ENCODE measurements at places on chromosomes 7 and 10.

- ATAC-seq, result no peak
Measured at GRCh38 chr7:115252461-115252860, 330.6 kb downstream of the MDFIC start.

GRCh38 chr10:13016426-13016825 is 14.9 kb upstream of the CCDC3 start:
- no peak for ATAC-seq

- ATAC-seq, result no peak
Measured at GRCh38 chr10:73086816-73087215, 9.8 kb downstream of the P4HA1 start.

DNA sequence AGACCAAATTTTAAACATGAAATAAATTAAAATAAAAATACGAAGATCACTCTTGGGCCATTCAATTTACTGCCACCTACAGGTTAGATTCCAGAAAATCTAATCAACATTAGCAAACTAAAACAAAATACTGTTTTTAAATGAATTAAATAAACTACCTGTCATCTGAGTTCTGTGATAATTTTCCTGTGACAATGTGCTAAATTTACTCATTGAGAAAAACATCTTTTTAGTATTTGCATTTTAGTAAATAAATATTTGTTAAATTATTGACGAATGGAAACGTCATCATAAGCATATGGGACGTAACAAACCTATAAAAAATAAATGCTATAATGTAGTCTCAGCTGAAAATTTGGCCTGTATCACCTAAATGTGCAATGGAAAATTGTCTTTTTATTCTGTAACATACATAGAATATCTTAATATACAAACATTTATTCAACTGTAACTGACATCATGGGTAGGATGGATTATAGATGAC is 72.1 kb downstream of the ITGB8 start:
- ATAC-seq, result no peak

- peak; percentile 66 for ATAC-seq
Measured at GRCh38 chr7:5177060-5177459, 13.0 kb upstream of the WIPI2 start.

- no peak for ATAC-seq
Measured at GRCh38 chr10:99370993-99371392, 41.8 kb downstream of the CNNM1 start.

DNA sequence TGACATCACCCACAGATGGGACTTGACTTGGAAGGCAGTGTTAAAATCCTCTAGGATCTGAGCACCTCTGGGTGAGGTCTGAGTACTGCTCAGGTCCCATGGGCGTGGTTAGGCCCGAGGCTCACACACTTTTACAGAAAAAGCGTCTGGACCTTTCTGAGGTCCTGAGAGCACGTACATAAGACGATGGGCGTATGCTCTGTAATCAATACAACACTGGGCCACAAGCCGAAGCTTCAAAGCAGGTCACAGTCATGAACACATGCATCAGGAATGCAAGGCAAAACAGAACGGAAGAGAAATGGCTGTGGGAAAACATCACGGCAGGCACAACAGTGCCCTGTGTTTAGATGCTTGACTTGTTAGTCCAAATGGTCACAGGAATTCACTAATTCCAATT is 112.2 kb downstream of the LARP4B start:
- no peak for ATAC-seq

DNA sequence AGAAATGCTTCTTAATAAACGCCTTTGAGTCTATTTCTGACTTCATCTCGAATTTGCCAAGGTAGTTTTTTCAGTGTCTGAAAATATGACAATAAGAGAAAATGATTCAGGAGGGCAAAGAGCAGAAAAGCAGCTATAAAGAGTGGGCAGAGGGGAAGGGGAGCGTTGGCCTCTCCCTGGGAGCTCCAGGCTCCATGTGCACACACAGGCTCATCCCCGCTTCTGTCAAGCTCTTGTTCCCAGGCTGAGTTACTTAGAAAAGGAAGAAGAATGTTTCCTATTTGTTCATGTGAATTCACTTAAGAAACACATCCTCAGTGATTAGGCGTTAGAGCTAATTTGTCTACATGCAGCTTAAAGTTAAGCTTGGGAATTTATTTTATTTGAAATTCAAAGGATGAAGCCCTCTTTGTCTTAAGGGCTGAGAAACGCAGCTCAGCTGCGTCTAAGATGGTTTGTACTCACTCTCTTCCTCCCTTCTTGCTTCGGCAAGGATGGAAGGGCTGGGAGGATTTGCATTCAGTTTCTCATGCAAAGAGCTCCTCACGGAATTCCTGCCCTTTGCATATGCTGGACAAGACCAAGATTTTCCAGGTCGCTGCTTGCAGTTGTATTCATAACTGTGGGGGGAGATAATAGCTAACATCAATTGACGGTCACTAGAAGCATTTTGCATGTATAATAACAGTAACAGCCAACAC is 29.0 kb upstream of the ATXN7L1 start:
- no peak for ATAC-seq

- ATAC-seq, result no peak
Measured at GRCh38 chr10:100934084-100934659, 21.4 kb downstream of the SLF2 start.

- ATAC-seq, result peak; percentile 88
Measured at GRCh38 chr10:120945801-120946302, 94.7 kb downstream of the WDR11 start.

- ATAC-seq, result no peak
Measured at GRCh38 chr7:30157204-30157603, 22.4 kb downstream of the MTURN start.

DNA sequence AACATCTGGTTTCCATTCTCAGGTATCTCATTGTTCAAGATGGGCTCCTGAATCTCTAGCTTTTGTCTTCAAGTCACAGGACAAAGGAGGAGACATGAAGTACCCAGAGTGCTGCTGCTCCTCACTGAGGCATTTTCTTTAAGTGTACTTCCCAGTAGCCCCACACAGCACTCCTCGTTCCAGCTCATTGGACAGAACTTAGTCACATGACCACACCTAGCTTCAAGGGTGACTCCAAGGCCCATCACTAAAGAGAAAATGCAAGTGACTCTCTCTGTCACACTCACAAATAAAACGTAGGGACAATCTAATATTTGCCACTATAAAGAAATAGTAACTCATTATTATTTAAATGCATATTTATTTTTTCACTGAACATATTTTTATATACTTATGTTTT is 58.3 kb upstream of the NEUROD6 start:
- no peak for ATAC-seq

DNA sequence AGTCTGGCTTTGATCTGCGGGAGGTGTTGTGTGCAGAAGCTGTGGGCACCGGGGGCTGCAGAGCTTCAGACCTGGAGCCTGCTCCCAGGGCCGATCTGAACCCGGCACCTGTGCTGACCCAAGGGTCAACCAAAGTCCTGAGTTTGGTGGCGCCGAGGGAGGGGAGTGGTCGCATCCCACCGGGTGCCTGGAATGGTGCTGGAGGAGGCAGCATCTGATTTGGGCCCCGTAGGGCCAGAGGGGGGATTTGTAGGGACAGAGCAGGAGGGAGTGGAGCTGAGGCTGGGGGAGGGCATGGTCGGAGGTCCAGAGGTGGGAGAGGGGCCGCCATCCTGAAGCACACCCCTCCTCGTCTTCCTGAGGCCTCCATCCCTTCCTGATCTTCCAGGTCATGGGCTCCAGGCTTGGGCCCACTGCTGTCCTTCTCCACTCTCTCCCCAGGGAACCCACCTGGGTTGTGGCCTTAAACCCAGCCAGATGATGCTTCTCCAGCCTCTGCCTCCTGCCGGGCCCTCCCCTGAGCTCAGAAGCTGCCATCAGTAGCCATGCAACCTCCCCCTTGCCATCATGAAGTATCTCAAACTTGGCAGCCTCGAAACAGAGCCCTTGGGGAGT is 112.9 kb downstream of the LHPP start:
- no peak for ATAC-seq

DNA sequence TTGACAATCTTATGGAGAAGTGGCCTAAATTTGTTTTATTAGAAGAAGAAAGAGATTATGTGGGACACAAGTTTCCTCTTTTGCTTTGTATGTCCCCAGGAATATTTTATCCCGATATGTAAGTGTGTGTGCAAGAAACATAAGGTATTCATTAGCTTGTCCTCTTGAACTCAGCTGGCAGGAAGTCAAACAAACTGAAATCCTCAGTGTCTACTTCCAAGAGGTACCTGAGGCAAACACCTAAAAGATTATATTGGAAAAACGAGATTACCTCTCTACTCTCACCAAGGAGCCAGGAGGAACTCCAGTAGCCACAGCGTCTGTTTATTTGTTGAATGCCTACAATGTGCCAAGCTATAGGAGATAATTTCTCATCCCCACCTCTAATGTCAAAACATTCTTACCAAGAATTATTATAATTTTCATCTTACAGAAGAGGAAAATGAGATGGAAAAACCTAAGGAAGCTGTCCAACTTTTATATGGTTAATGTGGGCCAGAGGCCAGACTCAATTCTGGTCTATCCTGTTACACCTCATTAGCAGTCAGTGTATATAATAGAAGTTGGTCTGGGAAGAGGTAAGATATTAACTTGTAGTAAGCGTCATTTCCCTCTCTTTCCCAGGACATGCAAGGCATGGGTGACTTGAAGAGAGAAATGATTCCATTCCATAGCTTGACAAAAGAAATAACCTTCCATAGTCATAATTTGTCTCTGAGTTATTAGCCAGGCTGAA is 692.7 kb downstream of the MAGI2 start:
- no peak for ATAC-seq

DNA sequence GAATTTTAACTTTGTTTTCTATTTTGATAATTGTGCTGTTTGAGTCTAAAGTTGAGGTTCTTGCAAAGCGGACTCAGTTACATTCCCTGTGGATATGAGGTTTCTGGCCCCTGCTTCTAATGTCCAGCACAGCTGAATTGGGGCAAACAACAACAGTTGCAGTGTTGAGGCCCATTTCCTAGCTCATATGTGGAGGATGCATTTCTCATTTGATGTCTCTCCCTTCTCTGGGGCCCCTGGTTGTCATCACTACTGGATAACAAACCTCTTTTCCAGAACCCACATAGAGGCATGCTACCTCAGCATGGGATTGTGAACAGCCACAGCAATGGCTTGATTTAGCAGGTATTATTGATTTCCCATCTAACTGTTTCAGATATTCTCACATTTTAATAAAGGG is 208.2 kb upstream of the VSTM2A start:
- ATAC-seq, result no peak

DNA sequence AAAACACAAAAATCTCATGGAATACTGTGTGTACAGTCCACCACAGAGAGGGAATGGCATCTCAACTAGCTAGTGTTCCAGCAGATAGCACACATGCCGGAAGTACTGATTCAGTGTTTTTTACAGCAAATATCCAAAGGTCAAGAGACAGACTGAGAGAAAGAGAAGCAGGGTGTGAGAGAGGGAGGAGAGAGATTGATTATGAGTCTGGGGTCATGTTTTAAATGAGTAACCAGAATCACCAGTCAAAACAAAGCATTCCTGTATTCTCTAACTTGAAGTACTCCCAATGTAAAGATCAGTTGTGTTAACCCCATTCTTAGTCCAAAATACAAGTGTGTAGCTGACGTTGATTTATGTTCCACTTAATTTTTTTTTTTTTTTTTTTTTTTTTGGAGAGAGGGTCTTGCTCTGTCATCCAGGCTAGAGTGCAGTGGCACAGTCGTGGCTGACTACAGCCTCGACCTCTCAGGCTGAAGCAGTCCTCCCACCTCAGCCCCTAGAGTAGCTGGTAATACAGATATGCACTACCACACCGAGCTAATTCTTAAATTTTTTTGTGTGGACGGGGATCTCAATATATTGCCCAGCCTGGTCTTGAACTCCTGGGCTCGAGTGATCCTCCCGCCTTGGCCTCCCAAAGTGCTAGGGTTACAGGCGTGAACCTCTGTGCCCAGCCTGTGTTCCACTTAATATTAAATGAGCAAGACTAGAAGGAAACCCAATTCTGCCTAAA is 114.2 kb downstream of the TAF3 start:
- no peak for ATAC-seq

DNA sequence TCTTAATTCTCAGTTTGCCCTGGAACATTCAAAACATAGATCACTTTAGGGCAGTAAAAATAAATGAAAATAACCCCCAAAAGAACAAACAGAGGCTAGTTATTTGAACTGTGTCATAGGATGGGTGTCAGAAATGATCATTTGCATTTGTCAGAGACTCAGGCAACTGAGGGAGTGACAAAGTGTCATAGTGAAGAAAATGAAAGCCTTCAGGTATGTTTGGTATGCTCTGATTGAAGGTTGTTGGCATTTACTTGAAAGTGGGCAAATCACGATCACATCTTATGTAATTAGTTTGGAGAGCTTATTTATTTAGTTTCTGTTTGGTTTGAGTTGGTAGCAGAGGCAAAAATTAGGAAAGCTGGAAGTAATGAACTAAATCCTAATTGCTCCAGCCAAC is 880.9 kb downstream of the ANKRD7 start:
- no peak for ATAC-seq

DNA sequence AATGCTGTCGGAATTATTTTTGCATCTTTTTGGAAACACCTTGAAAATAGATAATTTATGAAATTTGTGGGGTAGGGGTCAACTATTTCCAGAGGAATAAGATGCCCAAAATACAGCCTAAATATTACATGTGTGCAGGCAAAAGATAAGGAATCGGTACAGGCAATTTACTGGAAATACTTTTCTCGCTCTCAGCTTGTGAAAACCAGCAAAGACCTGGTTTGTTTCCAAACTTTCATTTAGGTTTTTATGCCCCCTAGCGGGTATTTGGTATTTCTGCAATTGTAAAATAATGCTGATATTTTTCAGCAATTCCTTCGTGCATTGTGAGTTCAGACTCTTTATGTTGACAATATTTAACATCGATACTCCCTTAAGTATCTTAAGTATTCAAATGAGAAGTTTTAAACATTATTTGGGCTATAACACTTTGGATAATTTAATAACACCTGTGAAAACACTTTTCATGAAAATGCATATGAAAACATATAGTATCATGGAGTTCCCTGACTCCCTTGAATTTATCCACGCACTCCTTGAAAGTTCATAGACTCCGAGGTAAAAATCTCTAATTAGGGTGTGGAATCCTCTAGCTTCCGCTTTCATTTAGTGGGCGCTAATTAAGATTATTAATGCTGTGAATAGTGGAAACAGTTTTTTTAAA is 132.4 kb downstream of the TSPAN12 start:
- no peak for ATAC-seq
